Heart right ventricle (tissue), 16 donors: ENCODE measurements at places on chromosomes 12 and 14. TPM values are rescaled to one million over a fixed set of nuclear protein-coding genes. Genes with fewer than 3 reads are reported as not detected.
A peak's percentile ranks its signal among the peaks of the same experiment; 100 is the strongest.

MORN3 gene
- not detected for total RNA-seq

DNA sequence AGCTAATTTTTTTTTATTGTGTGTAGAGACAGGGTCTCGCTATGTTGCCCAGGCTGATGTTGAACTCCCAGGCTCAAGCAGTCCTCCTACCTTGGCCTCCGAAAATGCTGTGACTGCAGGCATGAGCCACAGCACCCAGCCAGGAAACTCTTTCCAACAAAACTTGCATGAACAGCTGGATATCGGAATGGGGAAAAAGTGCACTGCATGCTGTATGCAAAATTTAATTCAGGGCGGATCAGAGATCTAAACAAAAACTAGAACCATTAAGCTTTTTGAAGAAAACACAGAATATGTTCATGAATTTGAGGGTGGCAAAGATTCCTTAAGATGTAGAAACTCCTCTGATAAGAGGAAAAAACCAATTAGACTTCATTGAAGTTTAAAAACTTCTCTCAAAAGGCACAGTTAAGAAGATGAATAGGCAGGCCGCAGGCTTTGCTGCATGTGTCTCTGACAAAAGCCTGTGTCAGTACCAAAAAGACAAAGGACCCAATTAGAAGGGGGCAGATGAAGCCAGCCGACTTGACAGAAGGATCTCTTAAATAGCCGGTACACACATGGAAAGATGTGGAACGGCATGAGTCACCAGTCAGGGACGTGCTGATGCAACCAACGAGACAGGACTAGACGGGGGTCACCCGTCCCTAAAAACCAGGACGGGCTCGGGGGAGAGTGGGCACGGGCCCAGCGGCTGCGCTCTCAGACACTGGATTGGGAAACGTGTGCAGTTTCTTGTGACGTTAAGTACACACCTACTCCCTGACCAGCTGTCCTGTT is 34.8 kb upstream of the MMP17 start:
- DNase-seq = no peak
- H3K4me1 ChIP-seq = no peaks in the 10 kb centered on the region
- no peaks in the 10 kb centered on the region for H3K27me3 ChIP-seq
- no peak overlapping the region for H3K4me3 ChIP-seq
- no peak overlapping the region for H3K27ac ChIP-seq
- peaks cover 37% of the 10 kb centered on the region for H3K36me3 ChIP-seq

GRCh38 chr12:79200176-79200575 is 335.6 kb downstream of the SYT1 start:
- H3K27ac ChIP-seq = no peak overlapping the region
- no peaks in the 10 kb centered on the region for H3K27me3 ChIP-seq
- no peaks in the 10 kb centered on the region for H3K4me1 ChIP-seq
- no peak overlapping the region for H3K4me3 ChIP-seq

DNA sequence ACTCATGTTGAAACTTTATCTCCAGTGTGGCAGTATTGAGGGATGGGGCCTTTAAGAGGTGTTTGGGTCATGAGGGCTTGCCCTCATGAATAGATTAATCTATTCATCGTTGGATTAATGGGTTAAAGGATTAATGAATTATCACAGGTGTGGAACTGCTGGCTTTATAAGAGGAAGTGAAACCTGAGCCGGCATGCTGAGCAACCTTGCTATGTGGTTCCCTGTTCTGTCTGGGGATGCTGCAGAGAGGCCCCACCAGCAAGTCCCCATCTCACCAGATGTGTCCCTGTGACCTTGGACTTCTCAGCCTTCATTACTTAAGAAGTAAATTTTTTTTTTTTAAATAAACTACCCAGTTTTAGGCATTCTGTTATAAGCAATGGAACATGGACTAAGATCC is 109.6 kb downstream of the DYRK2 start:
- H3K27ac ChIP-seq = no peak overlapping the region
- no peaks in the 10 kb centered on the region for H3K36me3 ChIP-seq
- DNase-seq = no peak
- H3K4me3 ChIP-seq = no peak overlapping the region
- no peaks in the 10 kb centered on the region for H3K27me3 ChIP-seq

GRCh38 chr12:76313299-76313698 is 34.9 kb downstream of the BBS10 start:
- DNase-seq = no peak
- H3K27me3 ChIP-seq = no peaks in the 10 kb centered on the region
- H3K4me3 ChIP-seq = no peak overlapping the region
- no peaks in the 10 kb centered on the region for H3K36me3 ChIP-seq

DNA sequence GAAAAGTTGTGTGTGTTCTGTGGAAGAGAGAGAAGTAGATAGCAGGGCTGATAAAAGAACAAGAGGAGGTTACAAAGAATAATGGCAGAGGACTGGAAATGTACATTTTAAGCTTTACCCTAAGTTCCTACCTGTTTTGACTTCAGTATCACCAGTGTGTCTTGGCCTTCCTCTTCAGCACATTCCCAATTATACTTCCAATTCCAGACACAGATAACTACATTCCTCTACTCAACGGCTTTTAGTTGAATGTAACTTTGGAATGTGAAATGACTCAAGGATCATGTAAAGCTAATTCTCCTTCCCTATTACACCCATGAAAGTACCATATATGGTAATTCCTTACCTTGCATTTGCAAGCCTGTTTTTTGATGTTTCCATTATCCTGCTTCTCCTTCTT is 5.0 kb downstream of the MGST1 start:
- H3K27me3 ChIP-seq = no peaks in the 10 kb centered on the region
- H3K27ac ChIP-seq = no peak overlapping the region
- H3K4me1 ChIP-seq = peaks cover 7% of the 10 kb centered on the region
- H3K4me3 ChIP-seq = no peak overlapping the region
- no peaks in the 10 kb centered on the region for H3K36me3 ChIP-seq
- no peak for DNase-seq

- DNase-seq = no peak
- peaks cover 100% of the 10 kb centered on the region for H3K36me3 ChIP-seq
- H3K4me1 ChIP-seq = no peaks in the 10 kb centered on the region
- no peaks in the 10 kb centered on the region for H3K27me3 ChIP-seq
- H3K4me3 ChIP-seq = no peak overlapping the region
Measured at GRCh38 chr14:95106971-95107370, 50.4 kb downstream of the DICER1 start.

DNA sequence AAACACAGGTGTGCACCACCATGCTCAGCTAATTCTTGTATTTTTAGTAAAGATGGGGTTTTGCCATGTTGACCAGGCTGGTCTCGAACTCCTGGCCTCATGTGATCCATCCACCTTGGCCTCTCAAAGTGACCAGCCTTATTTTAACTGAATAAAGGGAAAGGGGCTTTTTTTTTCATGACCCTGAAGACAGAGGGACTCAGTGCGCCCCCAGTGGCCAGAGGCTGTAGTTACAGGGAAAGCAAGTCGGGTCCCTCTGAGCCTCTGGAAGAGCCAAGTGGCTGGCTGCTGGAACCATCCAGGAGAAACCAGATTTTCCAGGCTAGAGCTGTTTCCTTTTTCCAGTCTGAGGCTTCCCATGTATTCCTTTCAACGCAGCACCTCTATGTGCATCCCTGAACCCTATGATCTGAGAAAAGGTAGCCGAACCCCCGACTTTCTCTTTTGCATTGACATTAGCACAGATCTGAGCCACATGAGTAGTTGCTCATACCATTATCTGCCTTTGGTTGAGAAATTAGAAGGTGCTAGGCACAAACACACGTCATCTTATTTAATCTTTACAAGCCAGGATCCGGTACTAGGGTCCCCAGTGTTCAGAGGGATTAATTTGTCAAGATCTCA is 342.7 kb downstream of the CACNA1C start:
- H3K27ac ChIP-seq = peak overlapping the region; percentile 56
- no peaks in the 10 kb centered on the region for H3K36me3 ChIP-seq
- H3K27me3 ChIP-seq = no peaks in the 10 kb centered on the region
- peaks cover 2% of the 10 kb centered on the region for H3K4me1 ChIP-seq
